Fibroblast of skin of scalp (primary cell): ENCODE measurements at places on chromosomes 3 and 15.

DNA sequence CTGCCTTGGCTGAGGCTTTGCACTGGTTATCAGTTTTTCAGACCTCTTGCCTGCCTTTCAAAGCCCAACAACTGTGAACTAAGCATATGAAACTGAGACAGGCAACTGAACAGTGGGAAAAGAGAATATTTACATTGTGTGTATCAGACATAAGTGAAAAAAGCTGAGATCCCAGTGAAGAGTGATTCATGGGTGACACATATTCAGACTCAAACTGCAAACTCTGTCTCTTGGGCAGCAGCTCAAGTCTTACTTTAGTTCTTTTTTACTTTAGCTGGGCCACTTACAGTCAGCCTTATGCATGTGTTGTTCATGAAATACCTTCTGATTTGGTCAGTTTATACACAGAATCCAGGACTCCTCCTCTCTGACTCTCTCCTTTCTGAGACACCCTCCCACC, 19.2 kb downstream of the SUCLG2 start:
- peak; percentile 88 for DNase-seq

GRCh38 chr15:96089405-96090058, 241.0 kb upstream of the NR2F2 start:
- DNase-seq: no peak

GRCh38 chr15:99320374-99321215, 69.3 kb downstream of the LRRC28 start:
- no peak for DNase-seq

GRCh38 chr3:63967675-63968611, 55.4 kb downstream of the PSMD6 start:
- DNase-seq: peak; percentile 38

DNA sequence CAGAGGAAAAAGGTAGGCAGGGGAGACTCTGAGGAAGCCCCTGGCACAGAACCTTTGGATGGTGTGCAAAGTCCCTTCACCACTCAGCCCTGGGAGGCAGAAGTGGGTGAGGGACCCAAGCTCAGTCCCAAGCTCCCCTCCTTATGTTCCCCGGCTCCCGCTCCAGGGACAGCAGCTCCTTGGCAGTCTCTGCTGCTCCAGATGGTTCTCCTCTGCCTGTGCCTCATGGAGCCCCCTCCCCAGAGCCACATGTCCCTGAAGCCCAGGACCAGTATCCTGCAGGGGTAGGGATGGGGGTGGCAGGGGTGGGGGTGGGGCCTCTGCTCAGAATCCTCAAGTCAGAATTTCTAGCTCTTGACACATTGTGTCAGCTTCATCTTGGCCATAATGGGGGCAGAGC, 8.0 kb upstream of the CAMKV start:
- no peak for DNase-seq

- DNase-seq: peak; percentile 1
Observed at GRCh38 chr3:35200056-35200455, 439.3 kb upstream of the ARPP21 start.

- DNase-seq: no peak
Observed at GRCh38 chr15:101520395-101520794, 30.9 kb upstream of the PCSK6 start.

DNA sequence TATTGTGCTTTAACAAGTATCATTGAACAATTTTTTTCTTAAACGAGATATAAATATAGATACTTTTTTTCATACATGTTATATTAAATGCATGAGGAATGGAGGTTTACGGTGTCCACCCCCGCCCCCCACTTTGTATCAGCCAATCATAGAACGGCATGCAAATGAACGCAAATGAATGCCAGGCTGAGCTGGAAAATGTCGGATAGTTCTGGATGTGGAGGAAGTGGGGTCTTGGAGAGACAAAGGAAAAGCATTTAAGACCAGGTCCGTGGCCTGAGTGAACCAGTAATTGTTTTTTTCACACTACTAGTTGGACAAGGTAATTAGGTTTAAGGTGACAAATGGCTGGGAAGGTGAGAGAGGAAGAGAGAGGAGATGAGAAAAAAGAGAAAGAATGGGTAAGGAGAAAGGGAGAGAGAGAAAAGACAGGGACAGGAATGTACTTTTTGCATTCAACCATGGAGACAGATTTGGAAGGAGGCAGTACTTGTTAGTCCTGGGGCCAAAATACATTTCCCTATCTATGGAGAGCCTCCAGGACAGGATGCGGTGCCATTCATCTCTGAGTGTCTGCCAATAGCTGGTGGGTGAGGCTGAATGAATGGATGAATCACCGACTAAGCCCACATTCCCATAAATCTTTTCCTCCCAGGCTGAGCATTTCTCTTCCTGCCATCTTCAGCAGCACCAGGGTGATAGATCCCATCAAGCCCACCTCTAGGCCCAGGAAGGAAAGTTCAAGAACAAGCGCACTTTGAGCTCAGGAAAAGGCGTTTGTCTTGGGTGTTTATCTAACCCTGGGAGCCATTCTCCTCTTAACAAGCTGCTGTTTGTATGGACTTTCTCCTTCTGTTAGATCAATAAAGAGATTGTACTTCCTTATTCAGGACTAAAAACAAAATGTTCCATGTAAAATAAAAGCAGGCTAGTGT, 1.4 kb upstream of the RAD18 start:
- peak; percentile 76 for DNase-seq

DNA sequence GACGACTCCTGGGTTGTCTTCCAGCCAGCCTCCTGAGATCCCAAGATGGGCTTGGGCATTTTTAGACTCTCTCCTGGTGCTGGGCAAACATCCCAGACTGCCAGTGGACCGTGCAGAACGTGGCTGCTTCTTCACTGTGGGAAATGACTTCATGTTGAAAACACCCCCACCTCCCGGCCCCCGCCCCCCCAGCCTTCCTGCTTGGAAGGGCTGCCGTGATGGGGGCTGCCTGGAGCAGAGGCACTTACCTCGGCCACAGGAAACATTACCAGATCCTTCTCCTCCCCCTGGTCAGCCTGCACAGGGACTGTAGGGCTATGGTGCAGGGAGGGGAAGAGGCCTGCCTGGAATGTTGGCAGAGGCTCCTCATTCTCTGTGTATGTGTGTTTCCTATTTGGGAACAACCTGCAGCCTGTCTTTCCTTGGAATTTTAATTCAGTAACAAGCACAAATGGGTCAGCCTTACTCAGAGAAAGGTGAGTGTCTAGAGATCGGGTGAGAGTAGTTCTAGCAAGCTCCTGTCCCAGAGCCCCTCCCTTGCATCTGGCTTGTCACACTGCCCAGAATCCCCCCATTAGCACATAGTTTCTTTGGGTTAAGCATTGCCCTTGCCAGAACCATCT, 90.8 kb downstream of the ANP32A start:
- peak; percentile 59 for DNase-seq

GRCh38 chr15:36815786-36816185, 236.4 kb downstream of the CDIN1 start:
- DNase-seq: no peak

GRCh38 chr3:36776436-36776835, 12.1 kb upstream of the DCLK3 start:
- no peak for DNase-seq

DNA sequence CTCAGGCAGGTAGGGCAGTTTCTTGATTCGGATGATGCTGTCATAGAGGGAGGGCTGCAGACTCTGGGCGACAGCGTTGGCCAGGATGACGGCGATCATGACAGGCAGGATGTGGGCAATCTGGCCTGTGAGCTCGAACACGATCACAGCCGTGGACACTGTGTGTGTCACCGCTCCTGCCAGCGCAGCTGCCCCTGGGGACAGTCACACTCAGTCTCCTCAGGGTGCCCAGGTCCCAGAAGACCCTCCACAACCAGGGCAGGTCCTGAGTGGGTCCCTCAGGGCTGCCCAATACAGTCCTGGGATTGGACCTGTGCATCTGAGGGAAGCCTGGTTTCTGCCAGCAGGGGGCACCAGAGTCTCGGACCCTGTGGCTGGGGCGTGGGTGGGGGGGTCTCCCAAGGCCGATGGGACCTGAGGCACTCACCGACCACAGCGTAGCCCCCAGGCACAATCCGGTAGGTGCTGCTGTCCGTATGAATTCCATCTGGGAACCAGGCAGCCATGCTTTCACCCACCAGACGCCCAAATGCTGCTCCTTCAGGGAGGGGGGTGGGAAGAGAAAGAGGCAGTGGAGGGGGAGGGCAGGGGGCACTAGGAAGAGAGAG, 7.2 kb downstream of the CLCN2 start:
- DNase-seq: peak; percentile 30

- DNase-seq: peak; percentile 72
Observed at GRCh38 chr15:99100245-99101173, 4.4 kb upstream of the SYNM start.

- DNase-seq: no peak
Observed at GRCh38 chr3:171678971-171679492, 131.3 kb downstream of the PLD1 start.

DNA sequence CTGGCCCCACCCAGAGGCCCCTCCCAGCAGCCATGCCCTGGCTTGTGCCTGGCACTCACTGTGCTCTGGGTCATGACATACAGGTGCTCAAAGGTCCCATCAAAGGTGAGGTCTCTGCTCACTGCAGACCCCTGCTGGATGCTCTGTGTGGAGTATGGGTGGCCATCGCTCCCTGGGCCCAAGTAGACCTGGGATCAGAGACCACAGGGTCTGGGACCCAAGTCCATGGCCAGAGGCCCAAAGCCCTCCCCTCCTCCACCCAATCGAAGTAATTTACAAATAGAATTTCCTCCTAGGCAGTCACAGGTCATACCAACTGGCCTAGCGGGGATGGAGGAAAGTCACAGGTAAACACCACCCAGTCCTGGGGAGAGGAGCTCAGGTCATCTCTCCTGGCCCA, 7.6 kb downstream of the PLXNB1 start:
- DNase-seq: no peak

DNA sequence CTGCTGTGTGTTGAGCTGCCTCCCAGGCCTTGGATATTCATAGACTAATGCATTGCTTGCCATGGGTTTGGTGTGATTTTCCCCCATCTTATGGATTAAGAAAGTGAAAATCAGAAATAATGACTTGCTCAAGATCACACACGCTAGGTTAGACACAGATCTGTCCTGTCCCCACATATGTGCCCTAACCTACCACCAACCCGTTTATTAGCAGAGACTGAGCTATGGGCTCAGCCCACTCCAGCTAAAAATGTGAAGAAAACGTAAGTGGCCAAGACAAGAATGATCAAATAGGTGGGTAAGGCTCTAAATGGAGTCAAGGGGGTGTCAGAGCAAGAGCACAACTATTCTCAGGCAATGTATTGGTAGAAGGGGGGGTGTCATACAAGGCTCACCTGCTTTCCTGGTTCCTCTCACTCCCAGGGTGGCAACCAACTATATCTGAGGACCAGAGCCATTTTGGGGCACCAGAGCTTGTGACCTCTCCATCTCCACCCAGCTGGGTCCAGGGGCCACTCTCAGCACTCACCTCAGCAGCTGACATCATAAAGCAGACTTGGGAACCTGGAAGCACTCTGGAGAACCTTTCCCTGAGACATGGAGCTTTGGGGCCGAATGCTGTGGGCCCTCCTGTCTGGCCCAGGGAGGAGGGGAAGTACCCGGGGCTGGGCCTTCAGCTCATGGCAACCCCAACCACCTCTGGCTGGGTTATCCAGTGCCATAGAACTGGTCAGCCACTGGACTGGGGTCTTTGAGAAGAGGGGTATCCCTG, 1.4 kb downstream of the HEMK1 start:
- no peak for DNase-seq

GRCh38 chr3:195286115-195286872, 15.3 kb upstream of the XXYLT1 start:
- peak; percentile 81 for DNase-seq

GRCh38 chr3:173933113-173933512, 535.6 kb downstream of the NLGN1 start:
- DNase-seq: no peak
